Progenitor cell of endocrine pancreas (in vitro differentiated cells): ENCODE measurements at places on chromosomes 5 and 9.
A peak's percentile ranks its signal among the peaks of the same experiment; 100 is the strongest.

DNA sequence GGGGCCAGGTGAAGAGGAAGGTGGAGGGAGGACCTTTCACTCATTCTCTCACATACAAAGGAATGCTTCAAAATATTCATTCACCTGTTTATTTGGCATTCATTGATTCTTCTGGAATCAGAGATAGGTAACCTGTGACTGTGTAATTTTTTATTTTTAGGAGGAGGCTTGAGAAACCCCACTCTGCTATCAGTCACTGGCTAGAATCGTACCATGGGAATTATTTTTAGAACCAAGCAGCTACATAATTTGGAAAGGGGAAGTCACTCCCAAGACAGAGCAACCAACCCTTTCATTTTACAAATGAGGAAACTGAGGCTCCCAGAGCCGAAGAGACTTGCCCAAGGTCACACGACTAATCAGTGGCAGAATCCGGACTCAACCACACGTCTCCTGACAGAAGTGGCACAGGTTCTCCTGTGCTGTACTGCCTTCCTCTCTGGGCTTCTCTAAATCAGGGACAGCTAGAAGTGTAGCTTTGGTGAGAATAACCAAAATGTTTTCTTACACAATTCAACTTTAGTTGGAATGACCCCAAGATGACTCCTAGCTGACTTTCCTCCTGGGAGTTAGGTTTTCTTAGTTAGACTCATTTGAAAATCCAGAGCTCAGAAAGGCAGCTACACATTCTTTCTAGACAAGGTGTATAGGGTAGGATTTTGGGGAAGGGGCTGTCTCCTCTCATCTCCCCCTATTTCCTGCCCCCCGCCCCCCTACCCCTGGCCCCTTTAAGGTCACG, 264.3 kb upstream of the PANK3 start:
- no peak overlapping the region for H3K27ac ChIP-seq
- H3K27me3 ChIP-seq = peaks cover 18% of the 10 kb centered on the region
- no peaks in the 10 kb centered on the region for H3K36me3 ChIP-seq
- peaks cover 37% of the 10 kb centered on the region for H3K4me1 ChIP-seq
- H3K4me3 ChIP-seq = no peak overlapping the region

DNA sequence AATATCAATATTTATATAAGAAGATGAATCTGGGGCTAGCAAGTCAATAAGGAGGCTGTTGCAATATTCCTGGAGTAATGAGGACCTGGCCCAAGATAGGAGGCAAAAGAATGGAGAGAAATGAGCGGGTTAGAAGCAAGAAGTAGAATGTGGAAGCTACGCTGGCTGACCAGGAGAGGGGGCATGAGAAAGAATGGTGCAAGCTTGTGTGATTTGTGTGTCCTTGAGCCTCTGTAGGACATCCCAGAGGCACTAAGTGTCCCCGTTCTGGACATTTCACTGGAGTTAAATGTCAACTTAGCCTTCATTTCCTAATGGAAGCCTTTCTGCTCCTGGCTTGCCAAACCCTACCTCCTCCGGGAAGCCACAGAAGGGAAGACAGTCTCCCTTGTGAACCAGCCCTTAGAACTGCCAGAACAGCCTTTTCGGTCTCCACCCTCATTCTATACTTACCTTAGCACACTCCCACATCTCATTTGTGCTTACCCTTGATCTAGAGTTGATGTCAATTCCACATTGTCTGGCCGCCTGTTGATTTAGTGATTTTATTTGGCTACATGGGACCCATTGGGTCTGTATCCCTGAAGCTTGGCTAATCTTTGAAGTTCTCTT, 6.7 kb upstream of the PDE6A start:
- no peak for DNase-seq
- peaks cover 3% of the 10 kb centered on the region for H3K4me1 ChIP-seq
- no peaks in the 10 kb centered on the region for H3K27me3 ChIP-seq
- no peak overlapping the region for H3K4me3 ChIP-seq
- H3K36me3 ChIP-seq = no peaks in the 10 kb centered on the region

DNA sequence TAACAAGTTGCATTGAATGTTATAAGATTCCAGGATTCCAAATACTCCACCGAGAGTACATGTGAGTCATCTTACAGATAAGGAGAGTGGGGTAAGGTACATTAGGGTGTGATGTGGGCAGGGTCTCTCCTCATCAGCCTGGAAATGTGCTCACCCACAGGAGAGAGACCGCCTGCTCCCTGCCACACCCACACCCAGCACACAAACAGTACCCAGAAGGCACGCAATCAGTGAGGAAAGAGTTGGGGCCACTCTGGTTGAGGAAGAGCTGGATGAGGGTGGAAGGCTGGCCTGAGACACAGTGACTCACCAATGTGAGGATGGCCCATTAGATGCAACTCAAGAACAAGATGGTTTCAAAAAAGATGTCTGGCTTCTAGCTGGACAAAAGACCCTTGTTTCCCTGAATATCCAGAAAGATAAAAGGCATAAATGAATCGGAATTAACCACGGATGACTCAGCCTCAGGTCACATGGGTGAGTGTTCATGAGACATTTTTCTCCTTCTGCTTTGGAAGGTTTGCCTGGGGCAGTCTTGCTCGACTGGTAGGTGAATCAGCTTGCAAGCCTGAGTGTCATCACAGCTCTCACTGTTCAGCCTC, 51.1 kb upstream of the LHFPL2 start:
- H3K4me3 ChIP-seq = no peak overlapping the region
- H3K36me3 ChIP-seq = peaks cover 5% of the 10 kb centered on the region
- peaks cover 73% of the 10 kb centered on the region for H3K27me3 ChIP-seq
- H3K4me1 ChIP-seq = peaks cover 9% of the 10 kb centered on the region

DNA sequence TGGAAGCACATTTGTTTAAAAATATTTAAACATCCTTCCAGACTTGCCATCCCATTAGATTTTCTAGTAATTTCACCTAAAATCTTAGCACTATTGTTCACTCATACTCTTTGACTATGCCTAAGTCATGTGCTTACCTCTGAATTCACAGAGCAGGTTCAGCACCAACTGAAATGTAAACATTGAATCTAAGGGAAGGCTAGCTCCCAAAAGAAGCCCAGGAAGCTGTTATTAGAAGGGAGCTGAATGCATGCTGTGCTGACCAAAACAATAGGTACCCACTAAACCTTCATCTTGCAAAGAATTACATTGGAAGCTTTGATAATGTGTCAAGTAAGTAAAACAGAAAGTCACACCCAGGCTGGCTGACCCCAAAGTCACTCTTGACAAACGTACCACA, 571.3 kb downstream of the GABRG2 start:
- DNase-seq = no peak
- no peak overlapping the region for H3K4me3 ChIP-seq
- peaks cover 12% of the 10 kb centered on the region for H3K4me1 ChIP-seq
- H3K36me3 ChIP-seq = peaks cover 2% of the 10 kb centered on the region

- DNase-seq = no peak
- no peaks in the 10 kb centered on the region for H3K36me3 ChIP-seq
- H3K27me3 ChIP-seq = no peaks in the 10 kb centered on the region
- no peak overlapping the region for H3K27ac ChIP-seq
These were observed 268.9 kb downstream of the ENC1 start for GRCh38 chr5:74371621-74372020.

GRCh38 chr5:180001136-180001535, 70.4 kb downstream of the RNF130 start:
- H3K27me3 ChIP-seq = no peaks in the 10 kb centered on the region
- H3K4me3 ChIP-seq = no peak overlapping the region
- no peak overlapping the region for H3K27ac ChIP-seq
- DNase-seq = no peak

DNA sequence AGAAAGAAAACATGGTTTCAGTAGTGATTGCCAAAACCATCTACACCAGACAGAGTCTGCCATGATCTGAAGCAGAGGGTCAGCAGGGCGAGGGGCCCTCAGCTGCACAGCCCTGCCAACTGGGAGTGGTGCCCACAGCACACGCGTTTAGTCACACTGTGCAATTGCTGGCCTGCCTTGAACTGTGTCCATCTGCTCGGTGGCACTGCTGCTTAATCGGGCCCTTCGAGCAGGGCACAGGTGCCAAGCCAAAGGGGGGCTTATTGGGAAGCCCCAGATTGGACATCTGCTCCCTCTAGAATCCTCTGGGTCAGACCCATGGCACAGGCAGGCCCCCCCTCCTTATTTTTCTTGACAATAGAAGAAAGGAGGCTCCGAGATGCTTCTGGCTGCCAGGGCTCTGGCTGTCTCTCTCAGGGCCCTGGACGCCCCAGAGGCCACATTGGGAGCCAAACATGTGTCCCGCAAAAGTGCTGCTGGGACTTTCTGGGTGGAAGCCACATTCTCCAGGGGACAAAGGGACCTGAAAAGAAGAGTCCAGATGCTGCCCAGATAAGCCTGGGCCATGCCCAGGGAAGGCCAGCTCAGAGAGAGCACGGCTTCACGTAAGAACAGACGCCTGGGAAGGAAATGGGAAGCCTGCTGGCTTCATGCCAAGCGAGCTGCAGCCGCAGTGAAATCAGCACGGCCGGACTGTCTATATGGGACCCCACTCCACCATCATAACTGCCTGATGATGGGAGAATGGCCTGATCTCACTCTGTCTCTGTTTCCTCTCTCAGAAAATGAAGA, 349.2 kb downstream of the GADD45G start:
- H3K36me3 ChIP-seq = no peaks in the 10 kb centered on the region
- H3K4me1 ChIP-seq = peaks cover 2% of the 10 kb centered on the region
- no peak for DNase-seq
- H3K27me3 ChIP-seq = peaks cover 23% of the 10 kb centered on the region
- no peak overlapping the region for H3K4me3 ChIP-seq

- H3K36me3 ChIP-seq = peaks cover 16% of the 10 kb centered on the region
- no peak overlapping the region for H3K4me3 ChIP-seq
- DNase-seq = no peak
- no peaks in the 10 kb centered on the region for H3K27me3 ChIP-seq
- peaks cover 8% of the 10 kb centered on the region for H3K4me1 ChIP-seq
These were observed 31.8 kb downstream of the TSTD2 start for GRCh38 chr9:97601228-97601898.

DNA sequence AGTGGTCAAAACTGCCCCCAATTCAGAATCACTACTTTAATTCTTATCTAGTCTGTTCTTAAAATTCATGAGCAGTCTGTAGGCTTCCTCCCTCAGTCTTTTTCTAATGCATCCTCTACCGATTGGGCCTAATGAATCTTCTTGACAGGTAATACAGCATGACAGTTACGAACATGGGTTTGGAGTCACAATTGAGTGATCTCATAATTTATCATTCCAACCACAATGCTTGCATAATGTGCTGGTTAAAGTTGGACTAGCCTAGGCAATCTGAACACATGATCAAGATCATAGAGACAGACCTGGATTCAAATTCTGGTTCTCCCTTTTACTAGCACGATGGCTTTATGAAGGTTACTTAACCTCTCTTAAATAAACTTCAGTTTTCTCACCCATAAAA, 33.1 kb upstream of the SETD9 start:
- H3K4me3 ChIP-seq = no peak overlapping the region
- peaks cover 18% of the 10 kb centered on the region for H3K36me3 ChIP-seq
- DNase-seq = no peak
- H3K27ac ChIP-seq = no peak overlapping the region

DNA sequence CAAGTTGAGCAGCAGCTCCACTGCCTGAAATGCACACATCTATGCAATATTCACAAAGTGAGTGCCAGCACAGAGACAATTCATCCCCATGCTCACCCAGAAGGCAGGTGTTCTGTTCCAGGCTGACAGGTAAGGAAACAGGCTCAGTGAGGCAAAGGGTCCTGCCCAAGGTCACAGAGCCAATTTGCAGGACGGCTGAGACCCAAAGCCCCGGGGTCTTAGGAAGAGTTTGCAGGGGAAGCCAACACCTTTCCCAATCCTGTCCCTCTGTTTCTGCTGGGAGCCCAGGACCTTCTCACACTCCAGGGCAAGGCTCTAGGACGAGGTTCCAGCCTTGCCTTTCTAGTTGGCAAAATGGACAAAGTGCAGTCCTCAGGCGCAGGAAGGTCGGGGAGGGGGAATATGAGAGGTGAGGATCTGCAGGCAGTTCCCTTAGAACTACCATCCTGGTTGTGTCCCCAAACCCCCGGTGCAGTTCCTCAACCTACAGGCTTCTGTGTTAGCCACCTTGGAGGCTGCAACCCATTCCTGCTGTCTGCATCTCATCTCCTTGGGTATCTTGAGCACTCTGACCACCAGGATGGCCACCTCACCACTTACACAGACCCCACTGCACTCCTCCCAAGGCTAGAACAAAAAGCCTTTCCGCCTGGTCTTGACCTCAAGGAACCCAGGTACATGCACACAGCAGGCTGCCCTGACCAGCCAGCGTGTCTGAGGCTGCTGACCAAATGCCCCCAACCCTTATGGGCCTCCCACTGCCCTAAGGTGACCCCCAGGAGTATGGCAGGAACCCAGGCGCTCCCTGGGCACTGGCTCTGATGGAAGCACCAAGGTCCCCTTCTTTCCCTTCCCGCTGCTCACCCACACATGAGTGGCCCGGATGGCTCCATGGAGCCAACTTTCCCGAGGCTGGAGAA, 1.9 kb upstream of the BRD3 start:
- H3K27ac ChIP-seq = peak overlapping the region; percentile 88
- no peak for DNase-seq
- H3K27me3 ChIP-seq = peaks cover 31% of the 10 kb centered on the region
- no peaks in the 10 kb centered on the region for H3K36me3 ChIP-seq

GRCh38 chr5:84642795-84643194, 258.1 kb upstream of the EDIL3 start:
- no peaks in the 10 kb centered on the region for H3K27me3 ChIP-seq
- no peak overlapping the region for H3K27ac ChIP-seq
- H3K36me3 ChIP-seq = no peaks in the 10 kb centered on the region

DNA sequence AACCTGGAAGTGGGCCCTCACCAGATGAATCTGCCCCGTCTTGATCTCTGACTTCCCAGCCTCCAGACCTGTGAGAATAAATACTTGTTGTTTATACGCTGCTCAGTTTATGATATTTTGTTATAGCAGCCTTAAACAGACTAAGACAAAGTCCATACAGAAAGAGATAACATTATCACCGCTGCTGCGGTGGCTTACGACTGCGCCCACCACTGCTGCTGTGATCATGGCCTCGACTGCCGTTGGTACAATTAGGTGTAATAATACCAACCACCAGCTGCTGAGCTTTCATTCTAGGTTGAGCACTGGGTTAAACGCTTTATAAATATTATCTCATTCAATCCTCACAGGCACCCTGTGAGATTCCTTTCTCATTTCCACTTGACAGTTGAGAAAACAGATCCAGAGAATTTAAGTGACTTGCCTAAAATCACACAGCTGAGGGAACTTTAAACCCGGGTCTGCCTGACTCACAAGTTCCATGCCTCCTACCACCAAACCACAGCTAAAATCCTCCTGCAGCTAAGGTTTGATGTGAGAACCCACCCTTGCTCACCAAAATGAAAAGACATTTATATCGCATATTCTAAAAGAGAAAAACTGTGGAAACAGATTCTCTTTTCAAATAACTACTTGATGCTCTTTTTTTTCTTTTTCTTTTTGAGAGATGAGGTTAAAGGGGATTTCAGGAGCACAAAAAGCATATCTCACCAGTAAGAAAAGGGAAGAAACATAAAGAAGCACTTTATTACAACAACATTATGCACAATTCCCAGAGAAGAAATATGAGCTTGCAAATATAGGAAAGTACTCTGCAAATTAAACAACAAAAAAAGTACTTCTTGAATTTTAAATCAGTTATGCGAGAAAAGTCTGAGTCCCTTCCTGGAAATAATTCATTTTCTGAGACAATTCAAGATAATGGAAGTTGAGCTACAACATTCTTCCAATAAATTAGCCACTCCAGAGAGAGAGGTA, 23.9 kb downstream of the GOLM1 start:
- H3K27ac ChIP-seq = no peak overlapping the region
- H3K27me3 ChIP-seq = no peaks in the 10 kb centered on the region
- no peak for DNase-seq
- peaks cover 28% of the 10 kb centered on the region for H3K36me3 ChIP-seq

GRCh38 chr5:122315521-122315920, 3.5 kb downstream of the SNCAIP start:
- no peak overlapping the region for H3K4me3 ChIP-seq
- no peaks in the 10 kb centered on the region for H3K36me3 ChIP-seq
- DNase-seq = no peak
- H3K27me3 ChIP-seq = peaks cover 35% of the 10 kb centered on the region
- peaks cover 17% of the 10 kb centered on the region for H3K4me1 ChIP-seq
- no peak overlapping the region for H3K27ac ChIP-seq
